ENCODE measurements at places on chromosomes 4 and X.

DNA sequence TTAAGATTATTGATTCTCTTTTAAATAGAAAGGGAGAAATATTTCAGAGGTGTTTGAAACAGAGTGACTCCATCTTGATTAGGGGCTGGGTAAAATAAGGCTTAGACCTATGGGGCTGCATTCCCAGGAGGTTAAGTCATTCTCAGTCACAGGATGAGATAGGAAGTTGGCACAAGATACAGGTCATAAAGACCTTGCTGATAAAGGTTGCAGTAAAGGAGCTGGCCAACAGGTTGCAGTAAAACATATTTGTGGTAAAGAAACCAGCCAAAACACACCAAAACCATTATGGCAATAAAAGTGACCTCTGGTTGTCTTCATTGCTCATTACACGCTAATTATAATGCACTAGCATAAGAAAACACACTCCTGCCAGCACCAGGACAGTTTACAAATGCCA lies 165.0 kb downstream of the SPIN4 start:
- no peak for DNase-seq

GRCh38 chr4:108695062-108695461 lies 44.7 kb downstream of the OSTC start:
- DNase-seq = no peak

DNA sequence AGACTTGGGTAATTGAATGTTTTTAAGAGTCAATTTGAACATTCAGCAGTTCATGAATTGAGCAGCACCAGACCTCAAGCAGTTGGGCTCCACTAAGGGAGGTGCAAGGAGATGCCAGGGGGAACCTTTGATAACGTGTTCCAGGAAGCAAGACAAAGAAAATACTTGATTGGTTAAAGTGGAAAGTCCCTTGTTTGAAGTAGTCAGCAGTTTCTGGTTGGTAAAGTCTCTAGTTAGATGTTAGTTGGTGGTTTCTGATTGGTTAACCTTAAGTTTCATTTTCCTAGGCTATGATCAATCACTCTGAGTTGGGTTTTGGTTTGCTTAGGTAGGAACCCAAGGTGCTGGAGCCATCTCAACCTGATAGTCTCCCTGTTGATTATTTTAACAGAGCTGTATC lies 4.0 kb downstream of the HERC6 start:
- no peak for DNase-seq

- no peak for DNase-seq
Measured at GRCh38 chr4:76802236-76803021, 95.5 kb downstream of the SOWAHB start.

- DNase-seq = no peak
Measured at GRCh38 chr4:149896432-149896831, 80.8 kb upstream of the IQCM start.

DNA sequence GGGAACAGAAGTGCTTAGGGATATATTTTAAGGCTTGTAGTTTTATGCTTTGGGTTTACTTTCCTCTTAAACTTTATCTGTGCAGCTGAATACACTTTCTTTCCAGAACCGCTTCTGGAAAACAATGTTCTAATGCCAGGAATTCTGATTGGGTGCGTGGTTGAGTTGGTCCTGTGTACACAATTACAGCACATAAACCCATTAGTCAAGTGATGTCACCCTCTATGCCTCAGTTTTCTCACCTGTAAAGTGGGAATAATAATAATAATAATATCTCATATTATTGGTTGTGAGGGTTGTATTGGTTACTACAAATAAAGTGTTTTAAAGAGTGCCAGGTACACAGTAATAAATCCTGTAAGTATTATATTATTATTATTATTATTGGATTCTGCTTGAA lies 129.2 kb downstream of the MID1IP1 start:
- no peak for DNase-seq

GRCh38 chr4:53599632-53600031 lies 8.3 kb upstream of the LNX1 start:
- no peak for DNase-seq

DNA sequence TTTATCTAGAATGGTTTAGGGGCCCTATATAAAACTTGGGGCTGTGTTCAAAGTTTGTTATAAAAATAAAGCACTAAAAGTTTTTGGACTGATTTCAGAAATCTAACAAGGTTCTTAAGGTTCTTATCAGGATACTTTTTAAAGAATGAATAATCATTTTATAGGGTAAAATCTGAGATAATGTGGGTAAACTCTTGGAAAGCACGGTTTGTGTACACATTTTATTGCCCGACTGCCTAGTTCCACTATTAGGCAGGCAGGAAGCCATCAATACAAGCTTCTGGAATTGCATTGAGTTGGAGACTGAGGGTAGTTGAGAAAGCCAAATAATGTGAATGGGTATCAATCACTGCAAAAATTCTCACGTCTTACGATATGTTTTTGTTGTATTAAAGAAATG lies 331.0 kb upstream of the PITX2 start:
- DNase-seq = no peak

DNA sequence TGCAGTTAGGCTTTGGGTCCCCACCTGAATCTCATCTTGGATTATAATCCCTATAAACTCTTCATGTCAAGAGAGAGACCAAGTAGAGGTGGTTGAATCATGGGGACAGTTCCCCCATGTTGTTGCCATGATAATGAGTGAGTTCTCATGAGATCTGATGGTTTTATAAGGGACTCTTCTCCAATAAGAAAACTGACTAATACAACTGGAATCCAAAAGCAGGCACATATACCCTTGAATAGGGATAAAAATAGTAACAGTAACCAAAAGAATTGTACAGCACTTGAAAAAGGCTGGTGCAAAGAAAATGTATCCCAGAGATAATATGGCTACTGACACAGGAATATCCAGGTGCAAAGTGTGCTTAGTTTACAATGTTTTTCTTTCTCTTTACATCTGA lies 351.5 kb upstream of the MAD2L1 start:
- DNase-seq = no peak

DNA sequence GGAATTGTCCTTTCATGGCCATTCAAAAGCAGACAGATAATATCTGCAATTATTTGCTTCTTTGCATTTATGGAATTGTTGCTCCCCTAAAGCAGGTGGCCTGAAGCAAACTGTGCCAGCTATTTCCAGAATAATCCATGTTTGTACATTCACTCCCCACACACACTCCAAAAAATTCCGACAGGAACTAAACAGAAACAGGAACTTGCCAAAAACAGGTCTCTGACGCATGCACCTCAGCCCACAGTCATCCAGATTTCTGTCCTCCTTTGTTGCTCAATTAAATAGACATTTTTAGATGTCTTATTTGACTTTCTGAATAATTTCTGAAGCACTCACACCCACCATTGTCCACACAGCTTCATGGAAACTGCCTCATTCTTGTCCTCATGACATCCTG lies 71.5 kb upstream of the EDNRA start:
- DNase-seq = no peak

DNA sequence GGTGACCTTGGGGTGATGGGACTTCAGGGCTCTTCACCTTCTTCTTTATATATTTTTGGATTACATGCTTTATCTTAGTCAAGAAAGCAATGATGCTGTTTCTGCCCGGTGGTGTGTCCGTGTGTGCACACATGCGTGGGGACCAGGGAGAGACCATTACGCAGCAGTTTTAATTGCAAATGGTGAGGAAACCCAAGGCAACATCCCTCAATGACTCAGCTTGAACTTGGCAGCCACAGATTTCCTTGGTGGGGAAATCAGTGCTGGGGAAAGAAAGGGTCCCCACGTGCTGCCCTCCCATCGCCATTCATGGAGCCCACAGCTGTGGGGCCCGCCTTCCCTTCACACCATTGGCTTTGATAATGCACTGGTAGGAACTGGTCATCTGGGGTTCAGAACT lies 46.2 kb upstream of the C4orf50 start:
- no peak for DNase-seq

- DNase-seq = no peak
Measured at GRCh38 chr4:185886832-185887524, 75.0 kb upstream of the SORBS2 start.

DNA sequence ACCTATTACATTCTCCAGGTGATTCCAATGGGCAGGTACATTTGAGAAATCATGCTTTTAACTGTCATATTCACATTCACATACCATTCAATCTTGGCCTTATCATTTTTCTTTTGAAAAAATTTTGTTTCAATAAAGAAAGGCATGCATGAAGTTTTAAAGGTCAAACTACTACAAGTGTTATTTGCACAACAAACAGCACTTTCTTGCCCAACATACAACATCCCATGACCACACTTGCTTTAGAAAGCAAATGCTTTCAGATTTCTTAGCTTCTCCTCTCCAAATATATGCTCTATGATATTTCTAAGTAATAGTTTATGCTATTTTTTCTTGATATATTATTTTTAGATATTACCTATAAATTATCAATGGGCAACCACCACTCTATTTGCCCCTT lies 58.2 kb downstream of the NLGN4X start:
- no peak for DNase-seq

DNA sequence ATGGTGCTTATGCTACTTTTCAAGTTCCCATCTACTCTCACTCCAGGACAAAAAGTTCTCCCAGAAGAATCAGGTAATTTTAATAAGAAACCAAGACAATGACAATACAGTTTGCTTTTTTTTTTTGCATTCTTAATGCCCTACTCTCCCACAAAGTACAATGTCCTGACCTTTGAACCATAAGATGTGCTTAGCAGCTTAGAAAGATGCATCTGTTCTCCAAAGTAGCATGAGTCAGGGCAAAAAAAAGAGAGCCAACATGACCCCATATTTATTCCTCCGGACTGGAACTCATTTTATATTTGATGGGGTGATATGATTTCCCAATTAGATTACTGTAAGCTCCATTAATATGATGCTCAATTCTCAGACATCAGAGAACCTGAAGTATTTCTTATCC lies 16.5 kb upstream of the PDCL2 start:
- no peak for DNase-seq

- DNase-seq = no peak
Measured at GRCh38 chr4:122635205-122635604, 14.3 kb upstream of the IL21 start.

DNA sequence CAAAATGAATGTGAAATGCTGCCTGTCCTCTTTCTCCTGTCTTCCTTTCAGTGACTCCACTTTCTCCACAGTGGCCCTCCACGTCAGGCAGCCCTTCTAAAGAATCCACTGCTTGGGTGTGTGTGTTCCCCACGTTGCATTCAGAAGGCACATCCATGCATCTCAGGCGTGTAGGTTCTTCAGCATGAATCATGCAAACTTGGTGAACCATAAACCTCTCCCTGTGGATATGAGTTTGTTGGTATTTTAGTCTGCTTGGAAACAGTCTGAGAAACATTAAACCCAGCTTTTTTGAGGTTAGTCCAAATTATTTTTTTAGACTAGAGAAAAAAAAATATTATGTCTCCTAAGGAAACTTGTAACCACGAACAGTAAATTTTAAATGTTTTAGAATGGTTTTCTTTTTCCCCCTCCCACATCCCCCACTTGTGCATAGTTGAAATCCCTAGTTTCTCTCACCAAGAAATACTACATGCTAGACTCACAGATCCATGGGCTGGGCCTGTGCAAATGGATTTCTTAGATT lies 251.6 kb downstream of the CBR4 start:
- no peak for DNase-seq

DNA sequence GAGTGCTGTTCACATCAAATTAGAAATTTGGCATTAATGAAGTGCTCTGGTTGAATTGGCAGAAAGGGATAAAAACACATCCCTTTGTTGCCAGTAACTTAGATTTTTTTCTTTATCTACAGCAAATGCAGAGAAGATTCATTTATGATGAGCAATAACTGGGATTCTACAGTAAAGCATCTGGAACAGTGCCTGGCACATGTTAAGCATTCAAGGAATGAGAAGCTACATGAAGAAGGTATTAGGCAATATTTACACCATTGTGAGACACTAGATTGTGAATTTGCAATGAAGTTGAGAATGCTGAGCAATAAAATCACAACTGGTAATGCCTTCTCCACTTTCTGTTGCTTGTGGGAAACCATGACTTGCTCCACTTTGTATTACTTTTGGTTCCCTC lies 33.5 kb downstream of the PCDH19 start:
- DNase-seq = no peak

DNA sequence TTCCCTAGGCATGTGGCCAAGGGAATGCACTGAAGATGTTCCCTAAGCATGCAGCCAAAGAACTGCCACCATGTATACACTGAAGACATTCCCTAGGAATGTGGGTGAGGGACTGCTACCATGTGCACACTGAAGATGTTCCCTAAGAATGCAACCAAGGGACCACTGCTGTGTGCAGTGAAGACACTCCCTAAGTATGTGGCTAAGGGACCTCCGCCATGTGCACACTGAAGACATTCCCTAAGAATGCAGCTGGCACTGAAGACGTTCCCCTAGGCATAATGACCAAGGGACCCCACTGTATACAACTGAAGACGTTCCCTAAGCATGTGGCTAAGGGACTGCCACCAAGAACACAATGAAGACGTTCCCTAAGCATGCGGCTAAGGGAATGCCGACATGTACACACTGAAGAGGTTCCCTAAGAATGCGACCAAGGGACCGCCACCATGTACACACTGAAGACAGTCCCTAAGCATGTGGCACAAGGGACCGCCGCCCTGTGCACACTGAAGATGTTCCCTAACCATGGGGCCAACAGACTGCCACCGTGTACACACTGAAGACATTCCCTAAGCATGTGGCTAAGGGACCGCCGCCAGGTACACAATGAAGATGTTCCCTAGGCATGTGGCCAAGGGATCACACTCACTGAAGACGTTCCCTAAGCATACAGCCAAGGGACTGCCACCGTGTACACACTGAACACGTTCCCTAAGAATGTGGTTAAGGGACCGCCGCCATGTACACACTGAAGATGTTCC lies 25.6 kb downstream of the DHRSX start:
- DNase-seq = no peak

- DNase-seq = no peak
Measured at GRCh38 chr4:1856943-1857699, 1.2 kb upstream of the LETM1 start.

- DNase-seq = peak; percentile 13
Measured at GRCh38 chr4:105145903-105146275, 787 bp upstream of the TET2 start.

- DNase-seq = no peak
Measured at GRCh38 chrX:22121161-22121560, 89.0 kb downstream of the PHEX start.

GRCh38 chrX:11272290-11272689 lies 20.9 kb upstream of the AMELX start:
- DNase-seq = no peak

- DNase-seq = no peak
Measured at GRCh38 chr4:152229782-152230289, 306.1 kb downstream of the FBXW7 start.

Measured in stimulated activated CD8-positive, alpha-beta memory T cell treated with anti-CD3 and anti-CD28 coated beads, Interleukin-7, amount 100 ng/mL, for 24 hours (primary cell).